ENCODE measurements at places on chromosomes 6 and 20.

- DNase-seq: no peak
Measured at GRCh38 chr6:128112494-128112893, 211.6 kb upstream of the THEMIS start.

- no peak for DNase-seq
Measured at GRCh38 chr6:136483906-136484305, 66.3 kb downstream of the MAP7 start.

DNA sequence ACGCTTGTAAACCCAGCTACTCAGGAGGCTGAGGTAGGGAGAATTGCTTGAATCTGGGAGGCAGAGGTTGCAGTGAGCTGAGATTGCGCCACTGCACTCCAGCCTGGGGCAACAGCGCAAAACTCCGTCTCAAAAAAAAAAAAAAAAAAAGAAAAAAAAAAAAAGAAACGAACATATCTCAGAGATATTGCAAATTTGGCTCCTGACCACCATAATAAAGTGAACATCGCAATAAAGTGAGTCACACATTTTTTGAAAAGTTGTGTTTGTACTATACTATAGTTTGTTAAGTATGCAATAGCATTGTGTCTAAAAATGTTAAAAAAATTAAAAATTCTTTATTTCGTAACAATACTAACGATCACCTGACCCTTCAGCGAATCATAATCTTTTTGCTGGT lies 13.3 kb downstream of the RSPH9 start:
- no peak for DNase-seq

DNA sequence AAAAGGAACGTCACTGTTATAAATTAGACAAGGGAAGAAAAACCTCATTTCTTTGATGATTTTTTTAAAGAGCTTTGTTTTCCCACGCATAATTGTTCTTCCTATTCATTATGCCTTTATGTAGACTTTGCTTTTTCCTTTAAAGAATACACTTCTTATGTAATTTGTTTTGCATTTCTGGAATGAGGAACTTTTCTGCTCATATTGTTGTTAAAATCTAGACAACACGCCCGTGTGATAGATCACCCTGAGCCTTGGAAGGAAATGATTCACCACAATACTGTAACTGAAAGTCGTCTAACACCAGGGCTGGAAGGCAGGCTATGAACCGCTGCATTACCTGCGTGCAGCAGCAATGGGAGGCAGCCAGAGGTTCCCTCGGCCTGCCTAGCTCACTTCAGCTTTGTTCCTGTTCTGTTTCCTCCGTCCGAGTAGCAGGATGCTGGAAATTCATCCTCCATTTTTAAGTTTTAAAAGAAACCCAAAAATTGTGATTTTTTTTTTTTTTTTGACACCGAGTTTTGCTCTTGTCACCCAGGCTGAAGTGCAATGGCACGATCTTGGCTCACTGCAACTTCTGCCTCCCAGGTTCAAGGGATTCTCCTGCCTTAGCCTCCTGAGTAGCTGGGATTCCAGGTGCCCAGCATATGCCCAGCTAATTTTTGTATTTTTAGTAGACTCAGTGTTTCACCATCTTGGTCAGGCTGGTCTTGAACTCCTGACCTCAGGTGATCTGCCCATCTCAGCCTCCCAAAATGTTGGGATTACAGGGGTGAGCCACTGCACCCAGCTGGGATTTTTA lies 49.6 kb upstream of the ZNF217 start:
- DNase-seq: peak; percentile 76

DNA sequence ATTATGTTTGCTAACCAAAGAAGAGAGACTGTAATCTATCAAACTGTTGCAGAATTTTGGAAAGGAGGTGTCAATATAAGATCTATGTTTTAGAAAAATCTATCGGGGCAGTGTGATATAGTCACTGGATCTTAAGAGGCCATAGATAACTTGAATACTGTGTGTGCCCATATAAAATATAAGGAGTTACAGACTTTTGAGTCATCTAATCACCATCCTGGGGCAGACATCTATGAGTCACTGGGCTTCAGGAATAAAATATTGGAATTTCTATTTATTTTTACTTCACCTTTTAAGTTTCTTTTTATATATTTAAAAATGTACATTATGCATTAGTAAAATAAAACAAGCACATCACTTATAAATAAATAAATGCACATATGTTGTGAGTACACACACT lies 509.3 kb upstream of the MAN1A1 start:
- DNase-seq: no peak

Data from activated CD4-positive, alpha-beta memory T cell treated with anti-CD3 and anti-CD28 coated beads for 36 hours (primary cell).